ENCODE measurements at places on chromosomes 11 and 22.
A peak's percentile ranks its signal among the peaks of the same experiment; 100 is the strongest.

DNA sequence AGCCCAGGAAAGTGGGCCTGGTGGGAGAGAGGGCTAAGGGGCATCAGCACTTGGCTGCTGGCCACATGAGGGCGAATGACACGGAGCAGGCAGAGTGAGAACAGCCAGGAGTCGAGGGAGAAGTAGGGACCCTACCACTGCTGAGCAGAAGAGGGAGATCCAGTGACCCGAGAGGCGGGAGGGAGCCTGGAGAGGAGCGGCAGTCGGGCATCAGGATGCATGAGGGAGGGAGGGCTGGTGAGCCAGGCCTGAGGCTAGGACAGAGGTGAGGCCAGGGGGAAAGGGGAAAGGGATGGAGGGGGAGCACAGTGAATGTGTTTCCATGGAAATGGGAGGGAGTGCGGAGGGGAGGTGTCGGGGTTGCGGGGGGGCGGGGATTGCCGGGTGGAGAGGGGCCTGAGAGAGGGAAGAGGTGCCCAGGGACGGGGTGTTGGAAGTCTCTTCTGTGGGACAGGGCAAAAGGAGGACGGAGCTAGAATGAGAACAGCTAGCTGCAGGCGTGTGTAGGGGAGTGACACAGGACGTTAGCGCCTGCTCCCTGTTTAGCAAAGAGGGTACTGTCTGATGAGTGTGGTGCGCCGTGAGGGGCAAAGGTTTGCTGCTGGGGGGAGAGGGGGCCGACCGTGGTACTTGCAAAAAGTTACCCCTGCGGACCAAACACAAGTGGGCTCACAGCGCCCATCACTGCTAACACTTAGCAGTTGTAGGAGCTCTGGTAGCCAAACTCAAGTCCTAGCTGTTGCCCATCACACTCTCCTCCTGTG is 37.1 kb upstream of the WNT11 start:
- no peak for DNase-seq

DNA sequence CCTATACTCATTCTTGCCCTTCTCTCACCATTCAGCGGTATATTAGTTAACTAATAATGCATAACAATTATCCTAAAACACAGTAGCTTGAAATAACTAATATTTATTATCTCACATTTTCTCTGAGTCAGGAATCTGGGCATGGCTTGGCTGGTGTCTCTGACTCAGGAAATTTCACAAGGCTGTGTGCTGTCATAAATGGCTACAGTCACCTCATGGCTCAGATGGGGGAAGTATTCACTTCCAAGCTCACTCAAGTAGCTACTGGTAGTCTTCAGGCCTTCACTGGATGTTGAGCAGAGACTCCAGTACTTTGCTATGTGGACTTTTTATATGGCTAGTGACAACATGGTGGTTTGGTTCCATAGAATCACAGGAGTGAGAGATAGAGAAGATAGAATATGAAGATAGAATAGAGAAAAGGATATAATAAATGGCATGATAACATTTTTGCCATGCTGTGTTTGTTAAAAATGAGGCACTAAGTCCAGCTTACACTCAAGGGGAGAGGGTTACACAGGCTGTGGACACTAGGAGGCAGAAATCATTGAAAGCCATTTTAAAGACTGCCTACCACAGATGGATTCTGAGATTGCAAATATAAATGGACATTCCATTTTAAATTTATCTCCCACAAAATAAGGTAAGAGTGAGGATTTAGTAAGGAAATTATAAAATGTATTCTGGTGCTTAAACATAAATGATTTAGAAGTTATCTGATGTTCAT is 997.8 kb upstream of the CHORDC1 start:
- peak; percentile 67 for DNase-seq

- peak; percentile 57 for DNase-seq
These were observed 52.2 kb downstream of the ANO5 start for GRCh38 chr11:22244986-22245592.

GRCh38 chr11:123061403-123062157 is at the start of gene HSPA8:
Gene HSPA8, minus strand, starts transcription at chr11:123062136. Its CDS starts 812 bp downstream, at chr11:123061324.
- DNase-seq, result peak; percentile 71

GRCh38 chr22:50546326-50547262 is 895 bp downstream of the KLHDC7B start:
- no peak for DNase-seq

DNA sequence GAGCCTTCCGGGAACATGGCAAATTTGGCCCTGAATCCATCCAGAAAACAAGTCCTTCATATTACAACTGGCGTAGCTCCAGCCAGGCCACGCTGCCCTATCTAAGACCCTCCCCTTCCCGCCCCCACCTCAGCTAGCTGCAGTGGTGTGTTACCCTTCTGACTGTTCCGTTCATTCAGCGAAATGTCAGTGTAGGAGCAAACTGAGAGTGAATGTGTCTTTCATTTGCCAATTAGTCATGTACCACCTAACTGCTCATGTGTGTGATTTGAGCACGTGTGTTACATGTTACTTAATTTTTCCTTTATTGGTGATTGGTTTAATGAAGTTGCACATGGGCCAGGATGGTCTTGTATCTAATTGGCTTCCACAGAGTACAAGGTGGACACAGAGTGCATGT is 34.8 kb upstream of the POU2AF1 start:
- DNase-seq, result no peak

DNA sequence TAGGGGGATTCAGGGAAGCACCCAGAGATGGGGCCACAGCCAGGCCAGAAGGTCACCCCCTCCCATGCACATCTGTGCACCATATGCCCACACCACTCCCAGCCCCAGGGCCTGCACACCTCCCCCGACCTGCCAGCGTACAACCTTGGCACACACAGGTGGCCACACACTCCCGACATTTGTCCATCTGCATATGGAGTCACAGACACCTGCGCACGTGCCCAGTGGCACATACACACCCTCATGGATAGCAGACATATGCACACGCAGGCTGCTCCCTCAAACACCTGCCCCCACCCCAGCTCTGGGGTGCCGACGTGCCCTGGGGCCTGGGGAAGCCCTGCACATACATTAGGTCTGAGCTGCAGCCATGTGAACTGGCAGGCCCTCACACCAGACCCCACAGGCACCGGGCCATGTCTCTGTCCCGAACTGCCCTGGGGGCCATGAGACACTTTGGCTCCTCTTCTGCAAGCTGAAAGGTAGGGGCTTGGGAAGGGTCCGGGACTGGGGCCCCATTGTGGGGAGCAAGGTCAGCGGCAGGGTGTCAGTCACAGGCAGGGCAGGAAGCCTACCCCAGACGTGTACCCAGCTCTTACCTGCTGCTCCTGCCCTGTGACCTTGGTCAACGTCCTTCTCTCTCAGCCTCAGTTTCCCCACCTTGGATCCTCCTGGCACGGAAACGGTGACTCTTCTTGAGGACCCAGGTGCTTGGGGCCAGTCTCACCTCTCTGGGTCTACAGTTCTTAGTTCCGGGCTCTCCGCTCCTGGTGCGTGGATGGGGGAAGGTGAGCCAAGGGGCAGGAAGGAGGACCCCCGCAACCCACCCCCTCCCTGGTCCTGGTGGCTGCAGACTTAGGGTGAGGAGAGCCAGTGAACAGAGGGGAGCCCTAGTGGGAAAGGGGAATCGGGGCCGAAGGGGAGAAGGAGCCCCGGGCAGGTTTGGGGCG is 579 bp upstream of the CABP7 start:
- DNase-seq, result no peak

DNA sequence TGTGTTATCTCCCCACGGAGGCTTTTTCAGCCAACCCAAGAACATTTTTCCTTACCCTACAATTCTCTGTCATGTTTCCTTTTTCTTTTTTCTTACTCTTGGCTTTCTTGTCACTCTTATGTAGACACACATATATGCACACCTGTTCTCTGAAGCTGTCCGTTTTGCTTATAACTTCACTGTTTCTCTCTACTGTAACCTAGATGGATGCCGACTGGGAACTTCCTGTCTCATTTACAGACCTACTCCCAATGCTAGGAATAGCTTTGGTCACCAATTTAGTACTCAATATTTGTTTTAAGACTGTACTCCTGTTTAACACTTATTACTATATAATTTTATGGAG is 9.9 kb upstream of the CASP12 start:
- DNase-seq, result no peak

GRCh38 chr22:27846910-27847309 is 45.4 kb upstream of the MN1 start:
- no peak for DNase-seq

DNA sequence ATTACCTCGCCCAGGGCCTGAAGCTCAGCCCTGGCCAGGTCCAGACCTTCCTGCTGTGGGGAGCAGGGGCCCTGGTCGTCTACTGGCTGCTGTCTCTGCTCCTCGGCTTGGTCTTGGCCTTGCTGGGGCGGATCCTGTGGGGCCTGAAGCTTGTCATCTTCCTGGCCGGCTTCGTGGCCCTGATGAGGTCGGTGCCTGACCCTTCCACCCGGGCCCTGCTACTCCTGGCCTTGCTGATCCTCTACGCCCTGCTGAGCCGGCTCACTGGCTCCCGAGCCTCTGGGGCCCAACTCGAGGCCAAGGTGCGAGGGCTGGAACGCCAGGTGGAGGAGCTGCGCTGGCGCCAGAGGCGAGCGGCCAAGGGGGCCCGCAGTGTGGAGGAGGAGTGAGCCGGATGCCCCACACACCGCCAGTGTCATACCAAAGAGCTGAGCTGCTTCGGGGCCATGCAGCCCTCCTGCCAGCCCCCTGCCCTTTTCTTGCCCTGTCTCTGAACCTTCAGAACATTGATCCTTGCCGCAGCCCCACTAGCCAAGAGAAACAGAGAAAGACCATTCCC is 2.4 kb upstream of the TMEM132A start:
- DNase-seq, result no peak

DNA sequence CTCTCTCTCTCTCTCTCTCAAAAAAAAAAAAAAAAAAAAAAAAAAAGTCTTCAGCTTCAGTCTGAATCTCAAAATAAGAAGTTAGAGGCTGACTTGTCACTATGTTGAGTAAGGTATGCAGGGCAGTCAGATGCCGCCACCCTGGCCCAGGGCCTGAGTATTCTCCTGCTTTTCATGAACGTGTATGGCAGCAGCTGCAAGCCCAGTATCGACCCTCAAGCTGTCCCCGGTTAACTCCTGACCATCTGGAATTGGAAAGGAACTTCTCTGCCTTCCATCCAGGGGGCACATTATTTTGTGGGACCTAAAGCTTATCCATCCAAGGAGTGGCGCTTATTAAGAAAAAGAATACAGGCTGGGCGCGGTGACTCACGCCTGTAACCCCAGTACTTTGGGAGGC is 11.4 kb downstream of the MRGPRD start:
- DNase-seq, result no peak

DNA sequence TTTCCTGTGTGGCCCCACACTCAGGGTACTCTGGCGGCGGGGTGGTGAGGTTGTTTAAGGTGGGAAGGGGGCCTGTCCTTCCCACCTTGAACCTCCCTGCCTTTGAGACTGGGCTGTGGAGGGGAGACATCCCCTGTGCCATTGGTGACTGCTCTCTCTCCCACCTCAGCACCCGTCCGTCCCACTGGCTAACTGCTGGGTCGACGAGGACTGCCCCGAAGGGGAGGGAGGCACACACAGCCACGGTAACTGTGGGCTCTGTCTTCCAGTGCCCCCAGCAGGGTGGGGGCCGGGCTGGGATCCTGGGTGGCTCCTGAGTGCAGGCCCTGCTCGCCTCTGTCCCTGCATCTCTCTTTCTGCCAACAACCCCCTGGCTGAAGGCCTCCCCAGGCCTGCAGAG is 7.5 kb downstream of the P2RX6 start:
- no peak for DNase-seq

- DNase-seq, result no peak
These were observed 5.7 kb downstream of the AMOTL1 start for GRCh38 chr11:94773842-94774241.

DNA sequence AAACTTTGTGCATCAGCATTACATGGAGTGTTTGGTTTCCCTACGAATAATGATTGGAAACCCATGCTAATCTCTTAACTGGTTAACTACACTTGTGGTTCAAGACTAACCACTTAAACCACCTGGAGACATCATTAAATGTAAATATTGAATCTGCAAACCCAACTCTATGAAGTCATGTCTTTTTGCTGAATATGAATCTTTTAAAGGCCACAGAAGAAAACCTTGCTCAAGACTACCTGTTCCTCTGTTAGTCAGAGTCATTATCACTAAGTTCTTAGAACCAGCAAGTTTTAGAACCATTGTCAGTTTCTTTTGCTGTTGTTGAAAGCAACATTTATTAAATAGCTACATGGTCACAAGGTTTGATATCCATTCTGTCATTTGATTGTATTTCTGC is 70.7 kb downstream of the SIK2 start:
- DNase-seq, result no peak

GRCh38 chr22:42909363-42910058 is 52.4 kb upstream of the ARFGAP3 start:
- DNase-seq, result no peak

- peak; percentile 55 for DNase-seq
These were observed 247.3 kb downstream of the MN1 start for GRCh38 chr22:27554106-27554811.

DNA sequence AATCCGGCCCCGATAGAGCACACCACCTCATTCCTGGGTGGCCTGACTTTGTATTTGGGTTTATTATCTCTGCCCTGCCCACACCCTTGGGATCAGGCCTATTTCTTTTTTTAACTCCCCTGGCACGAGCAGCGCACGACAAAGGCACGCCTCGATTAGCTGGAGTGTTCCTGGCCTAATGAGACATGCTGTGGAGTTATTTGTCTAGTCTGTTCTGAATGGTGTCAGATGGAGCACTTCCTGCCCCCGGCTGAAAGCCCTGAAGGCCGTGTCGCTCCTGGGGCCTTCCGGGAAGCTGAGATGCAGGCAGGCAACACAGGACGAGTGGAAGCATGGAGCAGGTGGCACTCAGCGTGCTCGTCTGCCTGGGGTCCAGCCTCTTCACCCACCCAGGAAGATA is 47.1 kb downstream of the LARGE1 start:
- no peak for DNase-seq

GRCh38 chr11:133917921-133918607 is 38.7 kb downstream of the IGSF9B start:
- no peak for DNase-seq

DNA sequence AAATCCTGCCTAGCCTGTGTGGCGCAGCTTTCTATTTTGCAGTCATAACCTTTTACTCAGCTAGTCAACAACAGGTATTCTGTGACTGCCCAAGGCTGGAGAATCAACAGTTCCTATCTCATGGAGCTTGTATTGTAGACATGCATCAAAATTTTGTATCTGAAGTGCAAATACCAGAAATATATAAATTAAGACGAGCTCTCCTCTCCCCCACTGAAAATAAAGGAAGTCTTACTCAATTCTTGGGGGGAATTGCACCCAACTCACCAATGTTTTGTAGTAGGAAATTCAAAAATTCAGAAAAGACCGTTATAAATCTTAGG is 153.4 kb downstream of the NCAM1 start:
- no peak for DNase-seq

DNA sequence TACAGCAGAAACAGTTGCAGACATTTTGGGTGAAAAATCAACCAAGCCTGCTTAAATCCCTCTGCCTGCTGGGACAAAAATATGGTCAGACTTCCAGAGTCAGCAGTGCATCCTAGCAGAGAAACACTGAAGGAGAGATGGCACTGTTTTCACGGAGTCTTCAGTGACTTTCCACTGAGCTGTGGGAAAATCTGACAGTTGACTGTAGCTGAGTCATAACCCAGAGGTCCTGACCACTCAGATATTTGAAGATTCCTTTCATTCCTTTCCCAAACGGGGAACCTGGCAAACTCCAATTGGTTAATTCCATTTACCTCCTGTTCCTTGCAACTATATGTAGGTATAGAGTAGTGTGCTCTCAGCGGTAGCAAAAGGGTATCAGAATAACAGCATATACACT is 20.9 kb upstream of the UPB1 start:
- peak; percentile 91 for DNase-seq

GRCh38 chr11:103714246-103714645 is 322.2 kb upstream of the DDI1 start:
- peak; percentile 72 for DNase-seq
